Stimulated activated CD8-positive, alpha-beta memory T cell treated with anti-CD3 and anti-CD28 coated beads, Interleukin-4, amount 100 ng/mL, for 1 hour (primary cell): ENCODE measurements at places on chromosomes 11 and 22.
A peak's percentile ranks its signal among the peaks of the same experiment; 100 is the strongest.

GRCh38 chr11:115958089-115959000 is 454.1 kb upstream of the CADM1 start:
- DNase-seq, result no peak

GRCh38 chr22:20111045-20111688 is 4.7 kb upstream of the RANBP1 start:
- no peak for DNase-seq

DNA sequence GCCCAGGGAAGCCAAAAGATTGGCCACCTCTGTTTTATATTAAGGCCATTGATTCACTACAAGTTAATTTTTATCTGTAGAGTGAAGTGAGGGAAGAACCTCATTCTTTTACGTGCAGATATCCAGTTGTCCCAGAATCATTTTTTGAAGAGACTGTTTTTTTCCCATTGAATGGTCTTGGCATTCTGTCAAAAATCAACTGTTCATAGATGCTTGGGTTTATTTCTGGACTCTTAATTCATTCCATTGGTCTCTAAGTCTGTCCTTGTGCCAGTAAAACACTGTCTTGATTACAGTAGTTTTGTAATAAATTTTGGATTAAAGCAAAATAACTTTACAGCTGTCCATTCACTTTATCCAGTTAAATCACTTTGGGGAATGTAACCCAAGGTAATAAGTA is 26.8 kb downstream of the WBP2NL start:
- no peak for DNase-seq

DNA sequence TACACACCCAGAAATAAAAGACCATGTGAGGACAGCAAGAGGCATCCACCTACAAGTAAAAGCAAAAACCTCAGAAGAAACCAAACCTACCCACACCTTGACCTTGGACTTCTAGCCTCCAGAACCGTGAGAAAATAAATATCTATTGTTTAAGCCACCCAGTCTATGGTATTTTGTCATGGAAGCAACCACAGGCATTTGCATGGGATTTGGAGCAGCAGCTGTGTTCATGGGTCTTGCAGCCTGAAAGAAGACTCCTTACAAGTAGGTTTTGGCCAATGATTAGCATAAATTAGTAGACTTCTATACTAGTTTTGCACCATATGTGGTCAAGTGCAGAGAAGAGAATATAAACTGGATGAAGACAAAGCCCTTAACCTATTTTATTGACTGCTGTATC is 27.9 kb downstream of the FSHB start:
- DNase-seq, result no peak

DNA sequence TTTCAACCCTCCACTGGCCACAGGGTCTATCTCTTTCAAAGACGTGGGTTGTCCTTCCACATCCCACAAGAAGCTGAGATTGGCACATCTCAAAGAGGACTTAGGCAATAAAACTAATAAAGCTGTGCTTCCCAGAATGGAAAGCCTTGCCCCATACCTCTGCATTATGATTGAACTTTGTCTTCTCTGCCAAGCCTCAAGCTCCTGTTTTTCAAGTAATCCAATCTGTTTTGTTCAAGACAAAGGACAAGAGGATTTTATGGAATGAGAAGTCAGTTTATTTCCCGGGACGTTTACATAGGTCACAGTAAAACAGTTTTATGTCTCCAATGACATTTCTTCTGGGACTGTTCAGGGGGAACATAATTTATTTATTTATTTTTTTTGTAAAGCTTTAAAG is 108.4 kb downstream of the GALNT18 start:
- DNase-seq, result no peak

GRCh38 chr11:113773092-113773415 is 438 bp downstream of the ZW10 start:
- DNase-seq, result no peak

DNA sequence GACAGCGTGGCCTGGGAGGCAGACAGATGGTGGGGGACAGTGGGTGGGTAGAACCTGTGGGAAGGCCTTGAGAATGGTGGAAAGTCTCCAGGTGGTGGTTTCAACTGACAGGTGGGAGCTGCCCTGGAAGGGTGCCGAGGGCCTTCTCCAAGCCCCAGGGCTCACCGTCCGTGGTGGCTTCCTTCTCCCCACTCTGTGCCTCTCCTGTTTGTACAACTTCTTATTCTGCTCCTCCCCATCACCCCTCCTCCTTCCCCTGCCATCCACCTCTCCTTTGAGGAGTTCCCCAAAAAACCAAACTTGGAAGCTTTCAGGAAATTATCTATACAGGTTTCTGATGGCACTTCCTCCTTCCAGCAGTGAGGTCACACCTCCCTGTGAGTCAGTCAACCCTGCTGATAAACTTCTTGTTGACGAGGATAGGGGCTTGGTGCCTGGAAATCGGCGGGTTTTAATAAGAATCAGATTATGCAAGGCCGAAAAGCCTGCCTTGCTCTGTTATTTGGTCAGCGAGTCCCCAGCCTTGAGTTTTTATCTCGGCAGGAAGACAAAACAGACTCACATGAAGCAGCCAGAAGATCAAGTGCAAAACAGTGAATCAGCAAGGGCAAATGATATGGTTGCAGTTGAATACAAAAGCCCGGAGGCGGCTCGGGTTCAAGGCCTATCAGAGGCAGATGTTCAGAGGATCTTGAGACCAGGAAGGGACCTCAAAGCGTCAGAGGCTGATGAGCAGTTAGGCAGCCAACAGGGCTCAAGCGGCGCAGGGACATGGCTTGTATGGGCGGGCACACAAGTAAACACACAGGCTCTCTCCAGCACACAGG is 9.5 kb upstream of the ST3GAL4 start:
- no peak for DNase-seq

GRCh38 chr11:31822175-31822926 is 11.2 kb upstream of the PAX6 start:
- no peak for DNase-seq

GRCh38 chr11:125210066-125210465 is 45.5 kb downstream of the PKNOX2 start:
- no peak for DNase-seq

DNA sequence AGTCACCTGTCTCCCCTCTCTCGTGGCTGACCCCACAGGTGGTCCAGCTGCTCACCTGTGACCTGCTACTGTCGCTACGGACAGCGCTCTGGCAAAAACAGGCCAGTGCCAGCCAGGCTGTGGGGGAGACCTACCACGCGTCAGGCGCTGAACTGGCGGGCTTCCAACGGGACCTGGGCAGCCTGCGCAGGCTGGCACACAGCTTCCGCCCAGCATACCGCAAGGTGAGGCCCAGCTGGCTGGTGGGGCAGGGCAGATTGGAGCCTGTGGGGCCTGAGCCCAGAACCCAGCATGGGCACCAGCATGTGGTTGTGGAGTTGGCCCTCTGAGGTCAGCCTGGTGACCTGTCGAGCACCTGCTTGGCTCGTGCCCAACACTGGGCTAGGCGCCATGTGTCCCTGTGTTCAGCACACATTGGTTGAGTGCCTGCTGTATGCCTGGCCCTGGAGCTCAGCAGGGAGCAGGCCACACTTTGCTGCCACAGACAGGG is 11.9 kb downstream of the SHISA8 start:
- DNase-seq, result no peak

- no peak for DNase-seq
Measured at GRCh38 chr11:122097419-122098001, 18.5 kb downstream of the BLID start.

- DNase-seq, result no peak
Measured at GRCh38 chr11:126207896-126208295, 3.6 kb downstream of the RPUSD4 start.

GRCh38 chr22:19903031-19903430 is 38.5 kb upstream of the COMT start:
- DNase-seq, result no peak

DNA sequence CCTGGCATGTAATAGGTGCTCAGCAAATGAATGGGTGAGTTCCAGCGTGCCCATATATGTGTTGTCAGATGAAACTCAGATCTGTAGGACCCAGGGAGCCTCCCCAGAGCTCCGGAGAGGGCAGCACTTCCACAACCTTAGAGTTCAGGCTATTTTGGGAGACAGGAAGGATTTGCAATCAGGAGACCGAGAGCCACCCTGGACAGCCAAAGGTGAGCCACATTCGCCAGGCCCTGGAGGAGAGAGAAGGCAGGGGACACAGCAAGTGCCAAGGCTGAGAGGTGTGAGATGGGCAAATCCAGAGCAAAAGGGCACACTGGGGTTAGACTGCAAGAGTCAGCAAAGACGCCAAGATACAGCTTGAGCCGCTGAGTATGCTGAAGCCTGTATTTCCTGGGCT is 66.4 kb downstream of the CD82 start:
- no peak for DNase-seq

DNA sequence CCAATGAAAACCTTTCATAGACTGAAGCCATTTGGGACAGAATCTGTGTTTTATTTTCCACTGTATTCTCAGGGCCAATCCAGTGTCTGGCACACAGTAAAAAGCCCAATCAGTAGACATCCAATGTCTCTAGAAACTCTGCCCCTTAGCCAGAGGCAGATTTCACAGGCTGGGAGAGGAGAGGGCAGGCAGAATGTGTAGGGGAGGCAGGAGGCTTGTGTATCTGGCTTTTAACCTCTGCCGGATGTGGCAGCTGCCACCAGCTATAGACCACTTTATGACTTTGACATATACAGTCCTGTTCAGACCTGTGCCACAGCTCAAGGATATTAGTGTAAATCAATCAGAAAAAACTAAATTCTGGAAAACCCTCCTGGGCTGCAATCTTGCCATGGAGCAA is 4.4 kb downstream of the EXPH5 start:
- DNase-seq, result no peak

DNA sequence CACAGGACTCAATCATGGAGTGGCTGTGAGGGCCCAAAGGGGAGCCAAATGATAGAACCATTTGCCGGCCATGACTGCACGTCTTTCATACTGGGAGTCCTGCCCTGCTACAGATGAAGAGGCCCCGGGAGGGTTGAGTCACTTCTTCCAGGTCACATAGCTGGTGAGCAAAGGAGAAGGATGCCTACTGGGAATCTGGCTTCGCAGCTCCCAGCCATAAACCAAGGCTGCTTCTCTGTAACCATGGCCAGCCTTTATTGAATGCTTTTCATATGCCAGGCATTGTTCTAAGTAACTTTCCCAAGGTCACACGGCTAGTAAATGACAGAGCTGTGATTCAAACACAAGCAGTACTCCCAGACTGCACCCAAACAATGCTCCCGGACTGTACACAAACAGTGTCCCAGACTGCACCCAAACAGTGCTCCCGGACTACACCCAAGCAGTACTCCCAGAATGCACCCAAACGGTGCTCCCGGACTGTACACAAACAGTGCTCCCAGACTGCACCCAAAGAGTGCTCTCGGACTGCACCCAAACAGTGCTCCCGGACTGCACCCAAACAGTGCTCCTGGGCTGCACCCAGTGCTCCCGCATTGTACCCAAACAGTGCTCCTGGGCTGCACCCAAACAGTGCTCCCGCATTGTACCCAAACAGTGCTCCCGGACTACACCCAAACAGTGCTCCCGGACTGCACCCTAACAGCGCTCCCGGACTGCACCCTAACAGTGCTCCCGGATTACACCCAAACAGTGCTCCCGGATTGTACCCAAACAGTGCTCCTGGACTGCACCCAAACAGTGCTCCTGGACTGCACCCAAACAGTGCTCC is 89.8 kb downstream of the FBXO7 start:
- DNase-seq, result no peak

DNA sequence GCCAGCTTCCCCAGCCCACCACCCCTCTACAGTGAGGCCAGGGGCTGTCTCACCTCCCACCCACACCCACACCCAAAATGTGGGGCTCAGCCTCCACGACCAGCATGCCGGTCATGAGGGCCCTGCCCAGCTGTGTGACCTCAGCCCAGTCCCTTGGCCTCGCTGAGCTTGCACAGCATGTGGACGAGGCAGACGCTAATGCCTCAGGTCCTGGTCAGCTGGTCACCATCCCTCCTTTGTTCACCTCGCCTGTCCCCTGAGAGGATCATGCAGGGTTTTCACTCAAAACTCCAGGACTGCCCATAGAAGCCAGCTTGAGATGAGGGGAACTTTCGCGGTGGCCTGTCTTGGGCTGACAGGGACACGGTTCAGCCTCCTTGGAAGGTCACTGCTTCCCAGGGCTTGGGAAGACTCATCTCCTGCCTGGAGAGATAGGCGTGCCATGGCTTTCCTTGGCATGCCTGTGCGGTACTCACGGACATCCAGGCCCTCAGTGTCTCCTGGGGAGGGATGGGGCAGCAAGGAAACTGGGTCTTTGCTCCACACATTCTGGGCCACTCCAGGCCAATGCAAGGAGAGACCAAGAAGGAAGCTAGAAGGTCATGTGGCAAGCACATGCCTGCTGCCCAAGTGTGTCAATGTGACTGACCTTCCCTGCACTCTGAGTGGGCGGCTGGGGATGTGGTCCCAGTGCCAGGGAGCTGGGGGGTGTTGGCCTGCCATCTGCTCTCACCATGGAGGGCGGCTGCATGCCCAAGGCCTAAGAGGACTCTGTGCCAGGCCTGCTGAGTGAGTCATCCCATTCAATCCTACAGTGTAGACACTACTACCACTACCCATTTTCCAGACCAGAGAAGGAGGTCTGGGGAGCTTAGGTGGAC is 3.2 kb upstream of the RTN4R start:
- no peak for DNase-seq

GRCh38 chr11:70735976-70736375 is 337.6 kb downstream of the CTTN start:
- DNase-seq, result no peak

GRCh38 chr11:115255006-115255762 is 249.0 kb downstream of the CADM1 start:
- no peak for DNase-seq

GRCh38 chr11:72002841-72003775 is 4.4 kb downstream of the IL18BP start:
- DNase-seq, result no peak

- no peak for DNase-seq
Measured at GRCh38 chr11:45794169-45794568, 10.8 kb upstream of the SLC35C1 start.

- DNase-seq, result peak; percentile 13
Measured at GRCh38 chr22:30221121-30221992, 25.2 kb downstream of the LIF start.

- no peak for DNase-seq
Measured at GRCh38 chr11:80495116-80495515, 1054.3 kb upstream of the TENM4 start.

DNA sequence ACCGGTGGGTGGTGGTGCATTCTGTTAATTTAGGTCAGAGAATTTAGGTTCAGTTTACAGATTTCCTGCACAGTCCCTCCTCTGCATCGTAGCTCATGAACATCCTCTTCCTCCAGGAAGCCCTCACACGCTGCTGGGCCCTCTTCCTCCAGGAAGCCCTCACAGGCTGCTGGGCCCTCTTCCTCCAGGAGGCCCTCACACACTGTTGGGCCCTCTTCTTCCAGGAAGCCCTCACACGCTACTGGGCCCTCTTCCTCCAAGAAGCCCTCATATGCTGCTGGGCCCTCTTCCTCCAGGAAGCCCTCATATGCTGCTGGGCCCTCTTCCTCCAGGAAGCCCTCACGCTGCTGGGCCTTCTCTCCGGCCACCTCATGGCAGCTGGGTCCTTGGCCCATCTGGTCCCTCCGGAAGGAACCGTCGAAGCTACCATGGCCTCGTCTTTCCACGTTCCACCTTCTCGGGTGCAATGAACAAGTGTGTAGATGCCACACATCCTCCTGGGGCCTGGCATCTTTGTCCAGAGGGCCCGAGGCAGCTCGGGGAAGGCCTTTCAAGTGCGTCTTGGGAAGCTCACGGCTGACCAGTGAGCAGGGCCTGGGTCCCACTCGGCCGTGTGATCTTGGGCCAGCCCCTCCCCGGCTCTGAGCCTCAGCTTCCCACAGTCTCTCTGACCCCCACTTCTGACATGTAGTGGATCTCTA is 58.9 kb upstream of the PPARA start:
- no peak for DNase-seq
